Trophoblast cell (in vitro differentiated cells and primary cell): ENCODE measurements at places on chromosomes 2 and 18.
A peak's percentile ranks its signal among the peaks of the same experiment; 100 is the strongest.

GRCh38 chr2:28901202-28901601 is 6.7 kb downstream of the WDR43 start:
- no peak for DNase-seq

DNA sequence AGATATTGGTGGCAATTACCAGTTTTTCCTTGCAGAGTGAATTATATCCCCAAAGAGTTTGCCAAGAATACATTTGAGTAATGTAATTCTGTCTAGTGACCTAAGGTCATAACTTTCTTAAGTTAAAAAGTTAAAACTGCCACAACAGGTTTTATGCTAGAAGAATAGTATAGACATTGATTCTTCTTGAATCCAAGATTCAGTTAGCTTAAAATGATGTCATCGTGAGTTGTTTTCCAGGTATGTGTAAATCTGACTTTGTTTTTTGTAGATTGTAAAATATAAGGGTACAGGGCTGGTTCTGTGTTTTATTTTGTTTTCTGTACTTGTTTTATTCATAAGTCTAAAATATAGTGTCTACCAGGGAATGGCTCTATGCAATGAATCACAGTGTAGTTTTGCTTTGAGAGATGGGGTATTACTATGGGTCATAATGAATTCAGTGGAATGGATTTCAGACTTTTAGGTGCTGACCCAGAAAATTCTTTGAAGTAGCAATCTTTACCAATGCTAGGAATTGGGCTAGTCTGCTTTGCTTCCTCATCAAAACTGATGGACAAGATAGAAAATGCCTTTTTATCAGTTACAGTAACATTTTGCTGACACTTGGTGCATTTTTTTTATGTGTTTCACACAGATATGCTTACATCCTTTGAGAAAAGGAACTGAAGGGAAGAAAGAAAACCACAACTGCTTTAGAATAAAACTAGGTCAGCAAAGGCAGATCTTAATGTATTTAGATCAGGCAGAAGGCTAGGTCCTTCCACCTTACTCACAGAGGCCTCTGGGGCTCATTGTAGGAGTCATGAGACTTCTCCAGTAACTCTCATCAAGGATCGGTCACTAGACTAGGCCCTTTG is 20.8 kb upstream of the MGAT5 start:
- DNase-seq = peak; percentile 27

DNA sequence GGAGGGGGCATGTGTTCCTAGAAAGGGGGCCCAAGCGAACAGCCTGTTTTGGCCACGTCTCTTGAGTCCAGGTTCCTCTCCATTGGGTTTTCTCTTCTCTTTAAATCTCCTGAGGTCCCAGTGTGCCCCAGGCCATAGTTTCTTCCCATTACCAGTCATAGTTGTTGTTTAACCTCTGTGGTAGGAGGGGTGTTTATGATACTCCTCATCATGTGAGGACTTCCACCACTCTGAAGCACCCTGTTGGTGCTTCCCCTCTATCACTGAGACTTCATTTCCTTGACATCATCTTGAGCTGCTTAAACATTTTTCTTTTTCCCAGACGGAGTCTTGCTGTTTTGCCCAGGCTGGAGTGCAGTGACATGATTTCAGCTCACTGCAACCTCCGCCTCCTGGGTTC is 45.9 kb downstream of the WIPF1 start:
- DNase-seq = no peak

DNA sequence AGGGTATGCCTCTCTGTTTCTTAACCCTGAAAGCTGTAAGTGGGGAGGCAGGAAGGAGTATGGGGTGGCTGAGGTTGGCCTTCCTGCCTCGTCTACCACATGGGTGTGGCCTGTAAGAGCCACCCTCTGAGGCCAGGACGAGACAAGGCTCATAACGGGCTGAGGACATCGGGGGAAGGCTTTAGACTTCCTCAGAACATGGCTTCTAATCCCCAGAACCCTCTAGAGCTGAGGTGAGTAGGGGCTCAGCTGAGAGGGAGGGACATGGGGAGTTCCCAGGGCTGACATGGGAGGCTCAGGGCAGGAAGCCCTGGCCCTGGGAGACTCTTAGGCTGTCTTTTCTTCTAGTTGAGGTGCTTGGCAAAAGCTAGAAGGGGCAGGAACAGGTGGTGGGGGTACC is 36.7 kb downstream of the EMX1 start:
- no peak for DNase-seq

DNA sequence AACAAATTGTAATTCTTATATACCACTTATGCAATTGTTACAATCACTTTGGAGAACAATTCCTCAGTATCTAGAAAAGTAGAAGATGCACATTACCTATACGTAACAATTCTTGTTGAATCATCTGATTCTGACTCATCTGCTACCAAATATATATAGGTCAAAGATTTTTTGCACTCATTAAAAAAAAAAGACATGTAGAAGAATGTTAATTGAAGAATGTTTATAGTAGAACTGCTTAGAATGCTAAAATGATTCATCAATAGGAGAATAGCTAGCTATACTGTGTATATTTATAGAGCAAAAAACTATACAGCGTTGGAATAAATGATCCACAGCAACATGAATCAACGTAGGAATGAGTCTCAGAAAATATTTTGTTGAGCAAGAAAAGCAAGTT is 29.5 kb upstream of the STAT1 start:
- no peak for DNase-seq

DNA sequence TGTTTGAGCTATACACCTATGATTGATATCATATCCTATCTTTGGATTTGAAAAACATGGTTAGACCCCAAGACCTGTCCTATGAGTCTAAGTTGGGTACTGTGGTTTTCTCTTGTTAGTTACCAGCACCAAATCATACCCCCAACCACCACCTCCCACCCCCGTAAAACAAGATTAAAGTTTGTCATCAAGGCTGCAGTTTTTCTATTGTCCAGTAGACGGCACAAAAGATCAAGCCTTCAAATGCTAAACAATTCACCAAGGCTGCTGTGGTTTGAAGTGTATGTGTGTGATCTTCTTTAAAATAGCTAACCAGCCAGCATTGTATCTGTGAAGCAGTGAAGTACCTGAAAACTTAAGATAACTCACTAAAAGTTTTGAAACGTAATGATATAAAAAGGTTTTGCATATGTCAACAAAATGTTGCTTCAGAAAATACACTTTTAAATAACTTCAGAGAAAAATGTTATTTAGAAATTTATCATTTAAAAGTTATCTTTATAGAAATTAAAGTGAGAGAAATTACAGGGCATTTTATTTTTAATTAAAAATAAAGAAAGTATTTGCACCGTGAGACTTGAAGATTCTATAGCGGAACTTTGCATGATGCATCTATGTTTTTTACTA is 5.8 kb upstream of the MEIS1 start:
- peak; percentile 35 for DNase-seq
